ENCODE measurements at places on chromosomes 4 and X.

- no peak for DNase-seq
Observed at GRCh38 chr4:3873408-3874027, 107.3 kb downstream of the ADRA2C start.

GRCh38 chr4:79535516-79535915 lies 127.5 kb upstream of the GK2 start:
- DNase-seq: no peak

GRCh38 chr4:113625902-113626301 lies 135.6 kb downstream of the CAMK2D start:
- DNase-seq: no peak

- DNase-seq: no peak
Observed at GRCh38 chrX:29471829-29472228, 743.5 kb upstream of the MAGEB2 start.

GRCh38 chr4:60129740-60130139 lies 1070.4 kb upstream of the ADGRL3 start:
- no peak for DNase-seq

DNA sequence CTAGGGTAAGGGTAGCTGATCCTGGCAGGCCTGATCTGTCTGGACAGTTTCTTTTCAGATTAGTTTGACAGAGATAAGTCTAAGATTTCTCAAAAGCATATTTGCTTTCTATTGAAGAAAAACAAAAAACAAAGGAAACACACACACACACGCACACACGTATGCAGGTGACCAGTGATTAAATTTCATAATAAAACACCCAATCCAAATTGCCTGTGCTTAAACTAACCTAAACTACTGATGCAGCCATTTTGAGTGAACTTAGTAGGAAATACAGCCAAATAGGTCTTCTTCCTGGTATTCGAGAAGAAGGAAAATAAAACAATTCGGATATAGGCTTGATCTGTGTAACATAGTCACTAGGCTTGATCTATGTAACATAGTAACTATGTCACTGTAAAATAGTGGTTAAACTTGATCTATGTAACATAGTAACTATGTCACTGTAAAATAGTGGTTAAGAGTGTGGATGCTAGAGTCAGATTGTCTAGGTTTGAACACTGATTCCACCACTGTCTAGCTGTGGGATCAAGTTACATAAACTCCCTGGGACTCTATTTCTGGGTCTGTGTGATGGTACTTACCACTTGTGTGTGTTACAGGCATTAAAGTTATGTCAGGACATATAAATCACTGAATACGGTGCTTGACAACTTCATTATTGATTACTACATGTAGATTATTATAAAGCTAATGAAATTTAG lies 9.8 kb upstream of the CCNG2 start:
- DNase-seq: no peak

- no peak for DNase-seq
Observed at GRCh38 chr4:5034206-5034605, 14.9 kb upstream of the CYTL1 start.

GRCh38 chr4:77605210-77605902 lies at the start of gene CXCL13:
Gene CXCL13 (plus strand): TSS chr4:77605820. CDS start chr4:77605866, 46 bp downstream.
- DNase-seq: no peak

DNA sequence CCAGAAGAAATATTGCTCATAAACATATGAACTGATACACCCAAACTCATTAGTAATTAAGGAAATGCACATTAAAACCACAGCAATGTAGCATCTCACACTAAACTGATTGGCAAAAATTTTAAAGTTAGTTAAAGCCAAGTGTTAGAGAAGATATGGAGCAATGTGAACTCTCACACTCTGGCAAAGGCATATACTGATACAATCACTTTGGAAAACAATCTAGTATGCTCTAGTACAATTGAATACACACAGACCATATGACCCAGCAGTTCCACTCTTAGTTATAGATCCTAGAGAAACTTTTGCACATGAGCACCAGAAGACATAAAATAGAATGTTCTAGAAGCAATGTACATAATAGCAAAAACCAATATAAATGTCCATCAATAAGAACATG lies 8.4 kb upstream of the AWAT1 start:
- no peak for DNase-seq

All from GM13976 (cell line).